ENCODE measurements at places on chromosomes 3 and 15. TPM values are rescaled to one million over a fixed set of nuclear protein-coding genes. Genes with fewer than 3 reads are reported as not detected.
A peak's percentile ranks its signal among the peaks of the same experiment; 100 is the strongest.

GRCh38 chr3:53181024-53181371, 20.0 kb downstream of the PRKCD start:
- DNase-seq: no peak

Gene CD200
- total RNA-seq: 16.8 TPM

DNA sequence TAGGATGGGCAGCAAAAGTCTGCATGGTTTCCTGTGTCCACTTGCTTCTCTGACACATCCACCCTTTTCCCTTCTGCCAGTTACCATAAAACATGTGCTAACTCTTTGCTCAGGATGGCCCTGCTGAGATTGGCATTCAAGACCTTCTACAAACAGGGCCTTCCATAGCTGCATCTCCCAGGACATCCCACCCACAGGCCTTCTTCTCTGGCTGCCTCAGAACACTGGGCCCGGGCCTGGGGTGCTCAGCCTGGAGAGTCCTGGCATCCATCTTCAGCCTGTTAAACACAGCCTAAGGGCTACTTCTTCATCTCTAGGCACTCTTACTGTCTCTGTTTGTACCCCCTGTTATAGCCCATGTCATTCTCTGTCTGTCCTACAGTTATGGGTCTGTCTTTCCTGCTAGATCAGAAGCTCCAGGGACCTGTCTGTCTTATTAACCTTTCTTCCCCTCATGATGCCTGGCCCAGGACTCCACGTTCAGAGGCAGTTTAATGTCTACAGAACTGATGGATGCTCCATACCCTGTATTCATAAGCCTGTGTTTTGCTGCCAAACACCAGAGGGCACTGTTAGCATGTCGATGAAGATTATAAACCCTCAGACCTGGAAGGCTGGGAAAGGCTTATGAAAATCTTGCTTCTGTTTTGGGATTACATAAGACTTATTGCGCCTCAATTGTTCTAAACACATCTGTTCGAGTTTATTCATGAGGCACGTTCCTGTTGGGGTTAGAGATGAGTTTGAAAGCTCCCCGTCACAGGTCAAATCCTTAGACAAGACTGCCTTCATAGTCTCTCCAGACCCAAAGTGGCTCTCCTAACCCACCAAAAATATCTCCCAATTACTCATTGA, 16.5 kb downstream of the SEMA3G start:
- DNase-seq: peak; percentile 37

DNA sequence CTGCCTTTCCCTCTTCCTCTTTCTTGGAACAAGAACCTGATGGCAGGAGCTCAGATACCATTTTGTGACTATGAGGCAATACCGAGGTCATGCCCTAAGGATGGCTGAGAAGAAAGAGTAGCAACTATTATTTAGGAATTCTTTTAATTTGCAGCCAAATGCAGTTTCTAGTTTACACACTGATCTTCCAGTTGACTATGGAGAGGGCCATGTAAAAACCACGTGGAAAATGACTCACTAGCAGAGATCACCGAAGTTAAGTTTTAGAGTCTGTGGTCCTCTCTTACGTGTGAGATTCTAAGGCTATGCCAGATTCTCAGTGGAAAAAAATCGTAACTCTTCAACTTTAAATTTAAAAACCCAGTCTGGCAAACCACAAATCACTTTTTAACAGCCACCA, 7.8 kb downstream of the BNC1 start:
- DNase-seq: no peak

GRCh38 chr3:117393119-117393518, 683.5 kb downstream of the TUSC7 start:
- DNase-seq: no peak

Gene CCDC13
- total RNA-seq: 5.3 TPM

Gene COL6A5
- total RNA-seq: 0.41 TPM

Gene SLC27A2
- 26.5 TPM for total RNA-seq

GRCh38 chr3:105987809-105988208, 119.0 kb upstream of the CBLB start:
- DNase-seq: no peak

DNA sequence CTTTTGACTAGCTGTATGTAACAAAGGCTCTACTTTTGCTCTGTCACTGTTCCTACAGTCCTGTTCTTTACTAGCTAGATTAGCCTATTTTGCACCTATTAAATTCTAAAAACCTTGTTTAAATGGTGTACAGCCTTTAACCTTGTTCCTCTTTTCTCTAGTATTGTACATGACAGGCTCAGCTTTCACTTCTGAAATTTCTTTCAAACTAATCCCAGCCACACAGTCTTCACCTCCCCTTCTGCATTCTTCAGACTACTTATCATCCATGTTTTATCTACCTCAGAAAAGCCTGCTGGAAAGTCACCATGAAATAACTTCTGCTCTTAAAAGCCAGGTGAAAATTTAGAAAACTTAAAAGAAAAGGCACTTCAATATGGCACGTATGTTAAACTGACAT, 122.4 kb downstream of the NECTIN3 start:
- DNase-seq: no peak

DNA sequence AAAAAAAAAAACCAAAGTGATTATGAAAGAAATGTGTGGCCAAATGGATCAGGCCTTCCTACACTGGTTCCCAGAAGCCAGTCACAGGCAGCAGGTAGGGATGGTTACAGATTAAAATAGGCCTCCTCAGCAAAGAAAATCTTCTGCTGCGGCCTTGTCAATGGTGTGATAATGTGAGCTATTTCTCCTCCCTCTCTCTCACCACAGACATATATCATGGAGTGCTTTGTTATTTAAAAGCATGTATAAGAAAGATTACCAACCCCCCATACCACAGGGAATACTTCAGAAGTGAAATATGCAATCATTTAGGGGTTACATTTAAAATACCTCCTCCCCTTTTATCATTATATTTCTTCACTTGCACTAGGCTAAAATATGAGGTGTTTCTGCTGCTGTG, 32.2 kb upstream of the LRTM1 start:
- DNase-seq: no peak

DNA sequence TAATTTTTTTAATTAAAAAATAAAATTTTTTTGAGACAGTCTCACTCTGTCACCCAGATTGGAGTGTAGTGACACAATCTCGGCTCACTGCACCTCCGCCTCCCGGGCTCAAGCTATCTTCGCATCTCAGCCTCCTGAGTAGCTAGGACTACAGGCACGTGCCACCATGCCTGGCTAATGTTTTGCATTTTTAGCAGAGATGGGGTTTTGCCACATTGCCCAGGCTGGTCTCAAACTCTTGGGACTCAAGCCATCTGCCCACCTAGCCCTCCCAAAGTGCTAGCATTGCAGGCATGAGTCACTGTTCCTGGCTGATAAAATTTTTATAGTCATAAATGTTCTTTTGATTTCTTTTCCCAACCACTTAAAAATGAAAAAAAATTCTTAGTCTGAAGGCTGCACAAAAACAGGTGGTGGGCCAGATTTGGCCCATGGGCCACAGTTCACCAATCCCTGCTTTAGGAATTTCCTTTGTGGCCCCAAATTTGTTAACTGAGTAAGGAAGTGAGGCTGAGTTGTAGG, 9.2 kb downstream of the UBA5 start:
- DNase-seq: no peak

GRCh38 chr3:124966521-124967445, 32.2 kb upstream of the MUC13 start:
- no peak for DNase-seq

- DNase-seq: no peak
Observed at GRCh38 chr3:194189243-194189791, 53.4 kb downstream of the HES1 start.

- DNase-seq: no peak
Observed at GRCh38 chr3:12871404-12871983, 30.1 kb upstream of the RPL32 start.

Gene P2RY12
- total RNA-seq: 2.2 TPM

Gene BCL2A1
- 2.4 TPM for total RNA-seq

Gene AMT
- 15.2 TPM for total RNA-seq

Gene ISLR
- 30.2 TPM for total RNA-seq

Gene IFT122
- total RNA-seq: 59.2 TPM

DNA sequence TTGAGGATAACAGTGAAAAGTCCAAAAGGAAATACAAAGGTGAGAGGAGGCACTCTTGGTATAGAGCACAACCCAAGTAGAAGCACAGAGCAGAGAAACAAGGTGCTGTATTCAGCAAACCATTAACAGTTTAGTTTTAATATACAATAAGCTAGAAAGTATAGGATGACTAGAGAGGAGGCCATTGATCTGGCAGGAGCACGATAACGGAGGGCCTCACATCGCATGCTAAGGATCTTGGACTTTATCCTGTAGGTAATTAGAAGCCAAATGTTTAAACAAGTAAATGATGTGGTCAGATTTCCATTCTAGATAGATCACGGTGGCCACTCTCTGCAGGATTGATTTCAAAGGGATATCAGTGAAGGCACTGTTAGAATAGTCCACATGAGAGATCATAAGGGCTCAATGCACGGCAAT, 935.0 kb downstream of the ROBO1 start:
- DNase-seq: no peak

Gene ITPKA
- total RNA-seq: 0.66 TPM

DNA sequence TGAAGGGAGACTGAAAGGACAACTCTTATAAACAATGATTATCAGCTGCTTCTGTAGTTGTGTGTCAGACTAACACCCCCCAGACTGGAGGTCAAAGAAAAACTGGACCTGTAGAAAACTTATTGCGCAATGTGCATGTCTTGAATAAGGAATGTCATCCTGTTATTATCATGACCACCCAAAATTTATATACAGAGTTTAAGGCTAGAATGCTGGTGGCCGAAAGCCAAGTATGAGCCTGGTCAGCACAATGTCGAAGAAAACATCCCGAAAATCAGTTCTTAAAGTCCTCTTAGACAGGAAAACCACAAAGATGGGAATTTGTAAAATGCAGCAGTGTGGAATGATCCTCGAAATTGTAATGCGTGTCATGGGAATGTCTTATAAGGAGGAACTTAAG, 29.3 kb downstream of the RFTN1 start:
- DNase-seq: peak; percentile 69

Gene IFT57
- 70.4 TPM for total RNA-seq

Gene LRRIQ4
- not detected for total RNA-seq

Gene ITGA11
- 11.1 TPM for total RNA-seq

- DNase-seq: no peak
Observed at GRCh38 chr3:166064476-166064875, 227.3 kb upstream of the BCHE start.

- no peak for DNase-seq
Observed at GRCh38 chr3:80232760-80233159, 465.0 kb upstream of the ROBO1 start.

- no peak for DNase-seq
Observed at GRCh38 chr3:69999140-70000027, at the start of gene SAMMSON. TSS of gene SAMMSON (plus strand) at chr3:69999733.

Gene GOLGA8S
- 0.60 TPM for total RNA-seq

GRCh38 chr3:177977381-177978158, 558.7 kb upstream of the KCNMB2 start:
- DNase-seq: no peak

- DNase-seq: no peak
Observed at GRCh38 chr15:98560338-98560737, 88.0 kb upstream of the IGF1R start.

DNA sequence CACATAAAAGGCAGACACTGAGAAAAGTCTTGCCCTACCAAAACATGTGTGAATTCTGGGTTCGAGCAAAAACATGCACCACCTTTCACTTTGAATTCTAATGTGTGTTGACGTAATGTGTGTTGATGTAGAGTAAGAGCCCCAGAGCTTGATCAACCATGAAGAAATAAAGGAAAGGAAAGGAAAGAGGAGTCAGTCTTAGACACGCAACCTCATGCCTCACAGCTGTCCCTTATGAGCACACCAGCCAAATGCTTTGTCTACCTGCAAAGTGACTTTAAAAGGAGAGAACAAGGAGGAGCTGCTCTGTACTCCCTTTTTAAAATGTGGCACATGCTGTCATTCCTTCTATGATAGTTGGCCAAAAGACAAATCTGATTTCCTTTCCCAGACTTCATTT, 80.8 kb downstream of the RFTN1 start:
- DNase-seq: no peak

- peak; percentile 88 for DNase-seq
Observed at GRCh38 chr15:64877435-64877834, 34.3 kb upstream of the ANKDD1A start.

GRCh38 chr3:134462331-134462941, 23.3 kb downstream of the ANAPC13 start:
- no peak for DNase-seq

Gene TRPM7
- total RNA-seq: 38.3 TPM

Gene SLC2A2
- 12.6 TPM for total RNA-seq

DNA sequence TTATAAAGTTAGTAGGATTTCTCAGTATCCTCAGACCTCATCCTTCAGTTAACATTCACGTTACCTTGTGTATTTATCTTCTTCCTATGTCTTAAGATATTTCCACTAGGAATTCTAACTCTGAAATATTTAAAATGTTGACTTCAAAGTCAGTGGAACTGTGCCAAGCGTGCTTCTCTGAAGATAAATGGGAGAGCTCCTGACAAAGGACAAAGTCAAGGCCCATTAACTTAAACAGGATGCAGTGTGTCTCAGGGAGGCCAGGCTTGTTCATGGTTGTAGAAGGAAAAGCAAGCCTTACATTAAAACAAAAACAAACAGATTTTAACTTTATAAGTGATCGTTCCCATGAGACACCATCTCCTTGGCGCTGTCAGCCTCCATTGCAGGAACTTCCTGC, 41.5 kb downstream of the ABHD17C start:
- peak; percentile 91 for DNase-seq

Gene CCDC54
- total RNA-seq: not detected

DNA sequence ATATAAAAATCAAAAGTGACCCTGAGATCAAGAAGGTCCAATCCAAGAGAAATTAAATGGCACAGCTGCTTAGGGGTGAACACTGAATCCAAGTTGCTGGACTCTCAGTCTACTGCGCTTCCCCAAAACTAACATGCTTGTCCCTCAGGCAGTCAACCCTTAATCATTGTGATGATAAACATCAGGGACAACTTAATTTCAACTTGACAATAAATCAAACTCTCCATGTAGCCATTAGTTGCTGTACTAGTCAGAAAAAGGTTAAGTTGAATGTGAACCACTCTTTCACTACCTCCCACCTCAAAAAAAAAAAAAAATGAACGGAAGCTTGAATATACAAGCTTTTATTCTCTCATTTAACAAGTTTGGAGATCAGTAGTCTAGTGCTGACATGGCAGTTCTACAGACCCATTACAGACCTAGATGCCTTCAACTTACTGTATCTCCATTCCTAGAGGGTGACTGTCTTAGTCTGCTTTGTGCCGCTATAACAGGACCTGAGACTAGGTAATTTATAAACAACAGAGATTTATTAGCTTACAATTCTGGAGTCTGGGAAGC, 185.7 kb downstream of the FHIT start:
- no peak for DNase-seq

GRCh38 chr15:35308802-35309201, 223.7 kb upstream of the NANOGP8 start:
- peak; percentile 20 for DNase-seq

Gene FYCO1
- total RNA-seq: 39.1 TPM

DNA sequence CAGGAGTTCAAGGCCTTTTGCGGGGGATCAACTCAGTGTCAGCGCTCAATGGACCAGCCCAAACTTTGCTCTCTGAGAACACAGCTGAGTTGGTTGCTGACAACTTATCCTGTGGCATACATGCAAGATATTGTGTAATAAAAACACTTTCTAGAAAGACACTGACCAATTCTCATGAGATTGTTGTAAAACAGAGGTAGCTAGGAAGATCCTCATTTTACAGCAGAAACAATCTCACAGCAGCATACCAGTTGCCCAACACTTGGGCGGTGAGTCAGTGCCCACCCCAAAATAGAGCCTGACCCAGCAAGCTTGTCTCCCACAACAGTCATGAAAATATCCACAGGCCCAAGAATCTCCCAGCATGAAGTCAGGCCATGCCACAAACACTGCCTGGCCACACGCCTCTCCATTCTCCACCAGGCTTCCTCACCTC, 18.2 kb downstream of the KLHL6 start:
- no peak for DNase-seq

All from kidney (tissue), 22 donors.